Cerebellar nuclear complex (tissue), 1 donor: ENCODE measurements at places on chromosomes 13 and 19.

- DNase-seq, result no peak
These were observed 3.1 kb downstream of the SMG9 start for GRCh38 chr19:43751466-43752220.

- no peak for DNase-seq
These were observed 46.8 kb downstream of the METTL21C start for GRCh38 chr13:102648046-102648445.

DNA sequence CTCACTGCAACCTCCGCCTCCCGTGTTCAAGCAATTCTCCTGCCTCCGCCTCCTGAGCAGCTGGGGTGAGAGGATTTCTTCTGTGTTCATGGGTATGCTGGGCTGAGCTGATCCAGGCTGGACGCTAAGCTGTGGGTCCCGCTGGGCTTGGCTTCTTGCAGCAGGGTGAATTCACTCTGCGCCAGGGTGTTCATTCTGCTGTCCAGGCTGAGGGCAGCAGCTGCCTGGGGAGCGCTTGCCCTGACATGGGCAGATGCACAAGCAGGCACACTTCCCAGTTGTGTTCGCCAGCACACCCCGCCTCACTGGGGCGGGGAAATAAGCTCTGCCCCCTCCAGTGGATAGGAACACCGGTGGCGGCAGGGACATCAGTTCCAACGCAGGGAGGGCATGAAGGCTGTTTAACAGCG lies 7.3 kb upstream of the INAFM1 start:
- DNase-seq, result no peak

DNA sequence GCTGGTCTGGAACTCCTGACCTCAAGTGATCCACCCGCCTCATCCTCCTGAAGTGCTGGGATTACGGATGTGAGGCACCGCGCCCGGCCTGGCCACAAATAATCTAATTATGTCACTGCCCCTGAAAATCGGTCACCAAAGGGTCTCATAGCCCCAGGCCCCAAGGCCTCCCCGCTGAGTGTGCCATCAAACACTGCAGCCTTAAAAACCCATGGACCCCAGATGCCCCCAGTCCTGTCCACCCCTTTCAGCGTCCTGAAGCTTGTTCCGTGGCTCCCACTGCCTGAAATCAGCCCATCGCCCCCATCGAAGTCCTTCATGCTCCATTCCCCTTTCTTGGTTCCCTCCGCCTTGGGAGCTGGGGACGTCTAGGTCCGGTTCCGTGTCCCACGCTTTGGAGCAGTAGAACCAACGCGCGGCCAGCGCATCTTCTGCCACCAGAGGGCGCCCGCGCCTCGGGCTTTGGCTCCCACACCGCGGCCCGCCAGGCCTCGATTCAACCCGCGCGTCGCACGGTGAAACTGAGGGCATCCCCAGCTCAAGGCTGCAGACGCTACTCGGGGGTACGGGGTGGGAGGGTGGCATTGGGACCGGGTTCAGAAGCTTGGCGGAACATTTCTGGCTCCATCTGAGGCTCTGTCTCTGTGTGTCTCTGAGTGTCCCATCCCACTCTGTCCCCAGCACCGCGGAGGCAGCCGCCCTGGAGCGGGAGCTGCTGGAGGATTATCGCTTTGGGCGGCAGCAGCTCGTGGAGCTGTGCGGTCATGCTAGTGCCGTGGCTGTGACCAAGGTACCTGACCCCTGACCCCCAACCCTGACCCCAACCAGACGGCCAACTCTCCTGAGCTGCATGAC lies 3.5 kb downstream of the YJEFN3 start:
- peak; percentile 42 for DNase-seq

GRCh38 chr13:35881360-35881759 lies 249.8 kb downstream of the DCLK1 start:
- no peak for DNase-seq

- no peak for DNase-seq
These were observed 6.6 kb downstream of the ISOC2 start for GRCh38 chr19:55454787-55455243.

- no peak for DNase-seq
These were observed 14.1 kb upstream of the PRKD2 start for GRCh38 chr19:46731007-46731501.

DNA sequence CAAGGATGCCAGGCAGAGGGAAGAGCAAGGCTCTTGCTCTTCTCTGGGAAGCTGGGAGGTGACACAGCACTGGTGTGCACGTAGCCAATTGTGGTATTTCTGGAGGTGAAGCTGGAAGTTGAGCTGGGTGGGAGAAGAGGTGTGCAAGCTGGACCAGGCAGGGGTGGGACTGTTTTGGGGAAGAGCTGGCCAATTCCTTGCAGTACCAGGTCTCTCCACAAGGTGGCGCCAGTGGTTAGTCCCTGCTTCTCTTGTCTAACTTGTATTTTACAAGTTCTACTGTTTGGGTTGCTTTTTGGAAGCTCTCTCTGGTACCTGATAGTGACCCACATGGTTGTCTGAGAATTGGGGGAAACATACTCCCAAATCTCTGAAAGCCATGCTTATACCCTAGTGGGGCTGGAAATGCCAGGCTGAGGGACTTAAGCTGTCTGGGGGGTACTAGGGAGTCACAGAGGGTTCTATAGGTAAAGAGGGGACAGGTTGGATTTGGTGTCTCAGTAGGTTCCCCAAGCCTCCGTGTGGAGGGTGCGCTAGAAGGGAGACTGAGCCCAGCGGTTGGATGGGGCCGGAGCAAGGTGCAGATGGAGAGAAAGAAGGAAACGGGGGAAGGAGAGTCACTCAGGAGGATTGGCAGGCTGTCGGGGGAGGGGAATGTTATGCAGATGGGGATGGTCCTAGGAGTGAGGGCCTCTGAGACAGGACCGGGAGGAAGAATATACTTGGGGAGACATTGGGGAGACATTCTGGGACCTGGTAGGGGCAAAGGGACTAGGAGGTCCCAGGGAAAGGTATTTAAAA lies 3.0 kb downstream of the HPN start:
- peak; percentile 53 for DNase-seq

DNA sequence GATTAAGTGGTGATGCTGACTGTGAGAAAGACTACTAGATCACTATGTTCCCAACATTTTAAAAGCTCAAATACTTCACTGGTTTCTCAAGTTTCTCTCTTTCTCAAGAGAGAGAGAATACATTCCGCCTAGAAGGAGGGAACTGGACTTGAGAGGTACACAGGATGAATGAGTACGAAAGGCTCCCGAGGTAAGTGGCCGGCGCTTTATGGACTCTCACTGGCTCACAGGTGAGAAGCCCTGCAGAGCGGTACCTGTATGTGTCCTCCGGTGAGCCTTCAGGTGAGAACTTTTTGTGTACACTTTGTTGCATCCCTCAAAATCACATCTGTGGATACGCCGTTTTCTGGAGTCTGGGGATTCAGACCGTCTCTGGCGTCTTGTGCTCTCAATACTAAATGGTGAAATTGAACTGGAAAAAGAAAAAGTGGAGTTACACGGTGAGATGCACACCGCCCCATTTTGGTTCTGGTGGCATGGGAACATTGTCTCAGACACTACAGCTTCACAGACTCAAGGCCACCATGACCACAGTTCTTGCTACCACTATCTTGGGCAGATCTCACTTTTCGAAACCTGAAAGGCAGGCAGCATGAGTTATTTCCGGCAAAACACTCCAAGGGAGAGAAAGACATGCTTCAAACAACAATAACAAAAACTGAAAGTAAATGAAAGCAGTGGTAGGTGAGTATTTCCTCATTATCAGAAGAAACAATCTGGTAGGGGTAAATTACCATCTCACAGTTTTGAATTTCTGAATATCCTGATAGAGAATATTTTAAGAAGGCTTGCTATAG lies 418.9 kb downstream of the KLF12 start:
- no peak for DNase-seq

DNA sequence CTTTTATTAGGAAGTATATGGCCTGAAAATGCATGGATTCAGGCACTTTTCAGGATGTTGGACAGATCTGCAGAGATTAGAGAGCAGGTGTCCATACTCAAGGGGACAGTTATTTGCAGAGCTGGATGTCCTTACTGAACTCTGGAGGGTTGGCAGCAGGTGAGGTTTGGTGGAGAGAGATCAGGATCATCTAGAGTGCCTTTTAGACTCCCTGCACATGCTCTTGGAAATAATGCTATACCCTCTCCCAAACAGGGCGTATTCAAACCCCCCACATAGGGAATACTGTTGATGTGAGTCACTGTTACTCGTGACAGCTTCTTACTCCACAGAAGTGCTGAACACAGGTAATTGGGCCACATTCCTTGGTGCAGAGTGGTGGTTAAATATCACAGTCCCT lies 725.7 kb upstream of the SGCG start:
- DNase-seq, result no peak

DNA sequence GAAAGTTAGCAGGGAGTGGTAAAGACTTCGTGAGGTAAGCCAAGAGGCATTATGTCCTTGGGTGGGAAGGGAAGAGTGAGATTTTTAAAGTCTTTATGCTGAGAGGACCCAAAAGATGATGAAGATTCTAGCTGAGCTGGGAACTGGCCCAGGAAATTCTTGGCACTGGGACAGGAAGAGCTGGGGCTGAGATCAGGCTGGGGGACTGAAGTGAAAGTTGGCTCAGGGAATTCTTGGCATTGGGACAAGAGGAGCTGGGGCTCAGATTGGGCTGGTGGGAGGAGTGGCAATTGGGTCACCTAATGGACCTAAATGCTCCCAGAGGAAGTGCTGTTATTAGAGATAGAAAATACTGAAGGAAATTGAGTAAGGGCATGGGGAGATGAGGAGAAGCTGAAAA lies 8.8 kb downstream of the SCEL start:
- no peak for DNase-seq

DNA sequence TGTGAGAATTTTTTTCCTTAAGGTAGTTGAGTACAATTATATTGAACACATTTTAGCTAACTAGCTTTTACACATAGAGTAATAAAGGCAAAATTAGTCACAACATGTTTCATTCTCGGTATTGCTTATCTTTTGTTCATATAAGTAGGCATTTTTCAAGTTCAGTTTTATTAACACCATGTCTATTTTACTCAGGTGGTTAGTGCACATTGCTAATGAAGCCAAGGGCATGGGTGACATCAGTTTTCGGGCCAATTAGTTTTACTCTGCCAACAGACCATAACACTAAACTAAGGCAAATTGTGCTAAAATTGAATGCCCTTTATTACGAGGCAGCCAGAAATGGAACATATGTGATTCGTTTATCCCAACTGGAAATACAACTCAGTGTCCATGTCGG lies 19.6 kb upstream of the PCDH17 start:
- no peak for DNase-seq

- DNase-seq, result no peak
These were observed 200.9 kb downstream of the OXGR1 start for GRCh38 chr13:96793404-96793755.

- no peak for DNase-seq
These were observed 58.7 kb downstream of the MRPL57 start for GRCh38 chr13:21235174-21235573.

- DNase-seq, result no peak
These were observed 1.6 kb upstream of the MARK4 start for GRCh38 chr19:45249261-45250033.

- no peak for DNase-seq
These were observed 163.8 kb downstream of the SUCLA2 start for GRCh38 chr13:47837104-47837880.

DNA sequence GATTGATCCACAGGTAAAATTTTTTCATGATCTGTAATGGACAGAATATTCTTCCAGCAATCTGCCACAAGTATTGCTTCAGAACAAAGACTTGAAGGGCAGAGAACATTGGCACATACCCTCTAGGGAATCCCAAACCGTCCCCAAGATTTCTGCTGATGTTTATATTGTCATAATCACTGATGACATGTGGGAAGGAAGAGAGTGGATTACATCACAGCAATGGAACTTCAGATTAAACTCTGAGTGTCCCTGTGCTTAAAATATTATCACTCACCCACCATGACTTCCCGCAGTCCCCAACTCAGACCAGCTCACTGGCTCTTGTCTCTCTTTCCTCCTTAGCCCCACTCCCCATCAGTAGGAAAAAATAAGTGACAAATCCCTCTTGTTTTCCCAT lies 8.5 kb upstream of the TPT1 start:
- DNase-seq, result no peak

DNA sequence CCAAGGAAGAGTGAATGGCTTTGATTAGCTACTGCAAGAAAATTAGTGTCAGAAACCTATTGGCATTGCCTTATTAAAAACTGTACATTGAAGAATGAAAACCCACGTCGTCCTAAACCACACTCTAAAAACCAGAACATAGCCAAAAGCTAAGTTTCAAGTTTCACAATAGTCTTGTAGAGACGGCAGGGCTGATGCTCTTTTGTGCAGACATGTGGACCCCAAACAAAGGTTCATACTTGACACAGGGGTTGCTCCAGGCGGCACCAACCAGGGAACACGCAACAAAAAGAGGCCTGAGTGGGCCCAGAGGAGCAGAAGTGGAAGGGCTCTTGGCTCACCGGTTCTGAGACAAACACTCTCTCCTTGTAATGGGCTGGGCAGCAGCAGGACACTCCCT lies 28.6 kb upstream of the MIR17HG start:
- DNase-seq, result no peak

- no peak for DNase-seq
These were observed 919 bp downstream of the VAV1 start for GRCh38 chr19:6773323-6773931.

- no peak for DNase-seq
These were observed 381.7 kb upstream of the ZNF507 start for GRCh38 chr19:31963746-31964145.

GRCh38 chr13:112684071-112684845 lies 5.6 kb upstream of the ATP11A start:
- no peak for DNase-seq

DNA sequence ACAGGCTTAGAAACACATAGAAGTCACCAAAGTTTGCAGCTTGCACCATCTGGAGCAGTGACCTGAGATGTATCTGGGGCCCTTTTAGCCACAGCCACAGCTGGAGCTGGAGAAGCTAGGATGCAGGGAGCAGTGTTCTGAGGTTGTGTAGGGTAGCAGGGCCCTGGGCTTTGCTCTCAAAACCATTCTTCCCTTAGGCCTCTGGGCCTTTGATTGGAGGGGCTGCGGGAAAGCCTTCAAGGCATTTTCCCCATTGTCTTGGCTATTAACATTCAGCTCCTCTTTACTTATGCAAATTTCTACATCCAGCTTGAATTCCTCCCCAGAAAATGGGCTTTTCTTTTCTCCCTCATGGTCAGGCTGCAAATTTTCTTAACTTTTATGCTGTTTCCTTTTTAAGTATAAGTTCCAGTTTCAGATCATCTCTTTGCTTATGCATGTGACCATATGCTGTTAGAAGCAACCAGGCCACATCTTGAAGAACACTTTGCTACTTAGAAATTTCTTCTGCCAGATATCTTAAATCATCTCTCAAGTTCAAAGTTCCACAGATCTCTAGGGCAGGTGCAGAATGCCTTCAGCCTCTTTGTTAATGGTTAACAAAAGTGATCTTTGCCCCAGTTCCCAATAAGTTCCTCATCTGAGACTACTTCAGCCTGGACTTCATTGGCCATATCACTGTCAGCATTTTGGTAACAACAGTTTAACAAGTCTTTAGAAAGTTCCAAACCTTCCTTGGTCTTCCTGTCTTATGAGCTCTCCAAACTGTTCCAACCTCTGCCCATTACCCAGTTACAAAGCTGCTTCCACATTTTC lies 48.5 kb downstream of the NBEA start:
- no peak for DNase-seq

GRCh38 chr13:35472323-35472881 lies 4.1 kb downstream of the MAB21L1 start:
- DNase-seq, result no peak
